GM23338 (cell line): ENCODE measurements at places on chromosomes 12 and 14.
A peak's percentile ranks its signal among the peaks of the same experiment; 100 is the strongest.

- DNase-seq: no peak
Observed at GRCh38 chr12:92078167-92079053, 67.2 kb downstream of the BTG1 start.

DNA sequence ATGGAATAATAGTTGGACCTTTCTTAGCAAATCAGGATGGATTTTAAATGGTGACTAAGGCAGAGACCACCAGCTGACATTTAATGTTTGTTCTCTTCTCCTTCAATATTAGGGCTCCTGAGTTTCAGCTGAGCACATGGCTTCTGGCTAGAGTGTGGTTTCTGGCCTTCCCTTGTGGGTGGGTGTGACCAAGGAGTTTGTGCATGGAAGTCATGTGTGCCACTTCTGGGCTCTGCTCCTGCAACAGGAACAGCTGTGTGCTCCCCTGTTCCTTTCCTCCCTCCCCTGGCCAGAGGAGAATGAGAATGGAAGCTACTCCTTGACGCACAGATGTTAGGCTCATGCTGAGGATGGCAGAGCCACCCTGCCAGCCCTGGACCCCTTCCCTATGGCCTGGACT is 44.2 kb downstream of the CCDC175 start:
- no peak for DNase-seq

DNA sequence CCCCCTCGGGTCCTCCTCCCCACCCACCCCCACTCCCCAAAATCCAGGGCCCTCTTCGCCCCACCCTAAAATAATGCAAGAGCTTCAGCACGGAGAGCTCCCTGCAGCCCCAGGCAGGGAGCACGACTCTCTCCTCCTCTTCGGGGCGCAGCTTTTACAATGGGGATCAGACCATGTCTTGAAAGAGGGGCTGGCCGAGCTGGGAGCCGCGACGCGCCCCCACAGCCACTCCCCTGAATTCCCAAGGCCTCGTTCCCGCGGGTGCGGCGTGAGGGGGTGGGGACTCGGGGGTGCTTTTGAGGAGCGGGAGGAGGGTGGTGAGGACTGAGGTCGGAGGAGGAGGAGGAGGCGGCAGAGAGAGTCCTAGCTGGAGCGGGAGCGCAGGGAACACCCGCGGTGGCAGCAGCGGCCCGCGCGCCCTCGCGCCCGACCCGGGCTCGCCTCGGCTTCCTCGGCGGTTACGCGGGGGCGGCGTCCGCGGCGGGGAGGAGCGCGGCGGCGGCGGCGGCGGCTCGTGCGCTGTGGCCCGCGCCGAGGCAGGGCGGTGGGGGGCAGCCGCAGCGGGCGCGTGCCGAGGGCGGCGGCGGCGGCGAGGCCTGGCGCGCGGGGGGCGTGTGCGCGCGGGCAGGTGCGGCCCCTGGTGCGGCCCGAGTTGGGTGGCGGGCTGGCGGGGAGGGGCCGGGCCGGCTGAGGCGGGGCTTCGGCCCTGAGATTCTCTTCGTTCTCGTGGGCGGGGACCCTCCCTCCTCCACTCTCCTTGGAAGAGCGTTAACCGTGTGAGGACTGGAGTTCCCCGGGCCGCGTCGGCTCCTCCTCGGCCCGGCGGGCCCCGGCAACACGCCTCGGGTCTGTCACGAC is at the start of gene ANKS1B:
Gene ANKS1B (minus strand): TSS at position 666 of the 858 bp plus-strand sequence. CDS start 699 bp downstream, outside the sequence.
- peak; percentile 79 for DNase-seq

DNA sequence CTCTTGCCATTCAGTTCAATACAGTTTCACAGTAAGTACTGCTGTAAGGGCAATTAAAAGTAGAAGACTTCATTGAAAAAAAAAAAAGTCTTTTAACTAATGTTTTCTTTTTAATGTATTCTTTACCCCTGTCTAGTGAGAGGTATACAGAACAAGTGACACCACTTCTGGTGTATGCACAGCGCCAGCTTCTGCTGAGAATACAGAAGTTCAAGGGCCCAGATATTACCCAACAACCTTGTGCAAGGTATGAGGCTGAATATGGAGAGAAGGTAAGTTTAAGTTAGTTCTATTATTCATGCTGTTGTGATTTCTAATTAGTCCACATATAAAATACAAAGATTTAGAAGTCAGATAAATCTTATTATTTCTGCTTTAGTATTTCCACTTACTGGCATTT is 168.7 kb downstream of the CFAP54 start:
- no peak for DNase-seq

- DNase-seq: peak; percentile 99
Observed at GRCh38 chr14:21525962-21526671, at the start of gene SALL2. Gene SALL2, minus strand, starts transcription at chr14:21526346. Its CDS starts 219 bp downstream, at chr14:21526127.

GRCh38 chr12:6361834-6362233 is 13.5 kb downstream of the SCNN1A start:
- no peak for DNase-seq

GRCh38 chr12:47449797-47450196 is 256.0 kb downstream of the RPAP3 start:
- DNase-seq: no peak

DNA sequence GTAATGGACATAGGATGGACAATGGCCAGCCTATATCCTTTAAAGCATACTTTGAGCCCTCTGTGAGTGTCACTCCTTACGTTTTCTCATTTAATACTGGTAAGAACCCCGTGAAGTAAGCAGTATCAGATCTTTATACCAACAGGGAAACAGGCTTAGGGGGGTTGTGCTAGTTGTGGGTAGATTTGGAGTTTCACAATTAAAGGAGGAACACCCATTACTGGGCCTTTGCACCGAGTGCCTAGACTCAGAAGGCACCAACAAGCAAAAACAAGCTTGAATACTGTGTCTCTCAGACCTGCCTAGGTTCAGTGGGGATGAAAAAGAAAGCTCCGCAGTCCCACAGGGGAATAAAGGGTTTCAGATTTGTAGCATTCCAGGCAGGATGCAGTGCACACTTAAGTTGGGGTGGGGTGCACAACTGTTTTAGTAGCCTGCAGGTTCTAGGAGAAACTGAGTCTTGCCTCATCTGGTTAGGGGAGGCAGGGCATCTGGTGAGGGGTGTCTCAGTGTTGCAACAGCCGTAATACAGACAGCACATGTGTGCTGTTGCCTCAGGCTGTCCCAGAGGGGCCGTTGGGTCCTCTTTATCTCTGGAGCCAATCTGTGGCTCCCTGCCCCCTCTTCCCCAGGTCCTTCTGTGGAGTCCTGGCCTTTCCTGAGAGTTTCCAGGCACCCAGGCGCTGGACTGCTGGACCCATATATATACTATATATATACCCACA is 51.2 kb downstream of the IRAK3 start:
- DNase-seq: no peak

DNA sequence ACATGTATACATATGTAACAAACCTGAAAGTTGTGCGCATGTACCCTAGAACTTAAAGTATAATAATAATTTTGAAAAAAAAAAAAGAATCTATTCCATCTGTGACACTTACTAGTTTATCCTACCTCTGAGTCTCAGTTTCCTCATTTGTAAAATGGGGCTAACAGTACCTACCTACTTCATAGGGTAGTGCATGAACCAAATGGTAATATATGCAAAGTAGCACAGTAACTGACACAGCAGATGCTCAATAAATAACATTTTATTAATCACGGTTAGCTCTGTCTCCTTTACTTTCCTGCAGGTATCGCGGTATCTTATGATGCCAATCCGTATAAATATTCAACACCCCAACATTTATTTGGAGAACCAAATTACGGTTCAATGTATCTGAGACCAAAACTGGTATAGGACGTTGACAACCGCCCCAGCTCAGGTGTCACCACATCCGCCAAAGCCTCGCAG is 703 bp downstream of the TMED10 start:
- DNase-seq: no peak

GRCh38 chr12:102948941-102949352 is 8.5 kb upstream of the ASCL1 start:
- DNase-seq: peak; percentile 79

DNA sequence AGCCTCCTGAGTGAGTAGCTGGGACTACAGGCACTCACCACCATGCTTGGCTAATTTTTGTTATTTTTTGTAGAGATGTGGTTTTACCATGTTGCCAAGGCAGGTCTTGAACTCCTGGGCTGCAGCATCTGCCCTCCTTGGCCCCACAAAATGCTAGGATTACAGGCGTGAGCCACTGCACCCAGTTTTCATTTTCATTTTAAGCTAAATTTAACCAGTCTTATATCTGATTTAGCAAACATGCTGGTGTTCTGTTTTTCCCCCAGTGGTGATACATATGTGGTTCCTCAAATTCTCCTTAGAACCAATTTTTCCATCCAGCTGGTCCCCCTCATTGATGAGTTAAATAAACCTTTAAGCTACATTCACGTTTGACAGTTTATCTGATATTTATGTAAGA is 43.8 kb upstream of the BICD1 start:
- no peak for DNase-seq

DNA sequence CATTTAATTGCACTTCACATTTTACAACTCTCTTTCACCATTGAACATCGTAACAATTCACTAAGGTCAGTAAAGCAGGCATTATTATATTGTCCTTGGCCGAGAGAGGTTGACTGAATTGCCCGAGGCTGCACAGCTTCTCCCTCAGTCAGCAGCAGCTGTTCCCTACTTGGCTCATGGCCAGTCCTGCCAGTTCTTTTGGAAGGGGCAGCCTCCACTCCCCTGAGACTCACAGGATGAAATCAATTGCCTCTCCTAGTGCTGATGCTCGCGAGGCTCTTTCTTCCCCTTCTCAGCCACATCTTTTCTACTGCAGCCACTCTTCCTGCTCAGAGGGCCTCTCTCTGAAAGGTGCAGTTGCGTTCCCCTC is 79.9 kb upstream of the KCNA1 start:
- DNase-seq: no peak

DNA sequence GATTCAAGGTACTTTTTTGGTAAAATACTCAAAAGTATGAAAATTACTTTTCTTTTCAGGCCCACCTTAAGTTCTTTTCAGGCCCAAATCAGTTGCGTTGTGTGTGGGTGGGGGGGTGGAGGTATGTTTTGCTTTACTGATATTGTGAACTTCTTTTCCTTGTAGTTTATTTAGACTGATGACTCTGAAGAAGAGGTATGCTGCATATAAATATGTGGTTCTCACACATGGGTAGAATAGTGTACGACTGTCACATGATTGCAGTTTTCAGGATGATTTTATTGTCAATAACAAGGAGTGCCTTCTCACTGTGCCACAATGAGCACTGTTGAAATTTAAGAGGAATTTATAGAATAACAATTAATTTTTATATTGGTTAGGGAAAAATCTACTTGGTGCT is 166.6 kb upstream of the ATP2B1 start:
- DNase-seq: no peak

GRCh38 chr14:65915125-65915524 is 502.6 kb downstream of the FUT8 start:
- no peak for DNase-seq

- DNase-seq: no peak
Observed at GRCh38 chr12:47755655-47756562, 2.8 kb downstream of the RAPGEF3 start.

GRCh38 chr12:3587402-3588013 is 96.5 kb downstream of the PRMT8 start:
- DNase-seq: no peak

DNA sequence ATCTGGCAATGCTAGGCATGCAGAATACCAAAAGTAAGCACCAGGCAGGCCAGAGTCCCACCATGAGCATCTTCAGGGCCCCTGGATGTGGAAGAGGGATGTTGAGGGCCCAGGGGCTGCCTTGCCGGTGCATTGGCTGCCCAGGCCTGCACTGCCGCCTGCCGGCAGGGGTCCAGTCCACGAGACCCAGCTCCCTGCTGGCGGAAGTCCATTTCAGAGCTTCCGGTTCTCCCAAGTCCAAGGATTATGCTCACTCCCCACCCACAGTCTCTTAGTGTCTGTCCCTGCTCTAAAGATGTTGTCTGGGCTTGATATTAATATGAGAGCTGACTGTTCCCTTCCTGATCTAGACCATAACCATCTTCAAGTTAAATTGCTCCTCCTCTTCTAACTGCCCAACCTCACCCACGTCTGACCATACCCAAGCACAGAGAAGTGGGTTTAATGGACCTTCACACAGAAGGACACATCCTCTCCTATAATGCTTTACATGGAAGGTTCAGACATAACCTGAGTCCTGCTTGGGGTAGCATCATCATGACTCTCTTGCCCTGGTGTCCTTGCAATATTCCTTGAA is 117.4 kb downstream of the DAD1 start:
- peak; percentile 73 for DNase-seq

GRCh38 chr12:70543444-70543843 is 93.8 kb downstream of the PTPRB start:
- DNase-seq: peak; percentile 8
